ENCODE measurements at places on chromosomes 7 and 10. TPM values are rescaled to one million over a fixed set of nuclear protein-coding genes. Genes with fewer than 3 reads are reported as not detected.

- no peaks in the 10 kb centered on the region for H3K4me1 ChIP-seq
- no peaks in the 10 kb centered on the region for H3K36me3 ChIP-seq
- DNase-seq, result no peak
- H3K27ac ChIP-seq, result no peak overlapping the region
Measured at GRCh38 chr7:68729371-68729770, 868.9 kb upstream of the AUTS2 start.

The PIP gene
- total RNA-seq, result not detected

The OR2A14 gene
- total RNA-seq, result not detected

The LRGUK gene
- total RNA-seq, result 0.57 TPM

DNA sequence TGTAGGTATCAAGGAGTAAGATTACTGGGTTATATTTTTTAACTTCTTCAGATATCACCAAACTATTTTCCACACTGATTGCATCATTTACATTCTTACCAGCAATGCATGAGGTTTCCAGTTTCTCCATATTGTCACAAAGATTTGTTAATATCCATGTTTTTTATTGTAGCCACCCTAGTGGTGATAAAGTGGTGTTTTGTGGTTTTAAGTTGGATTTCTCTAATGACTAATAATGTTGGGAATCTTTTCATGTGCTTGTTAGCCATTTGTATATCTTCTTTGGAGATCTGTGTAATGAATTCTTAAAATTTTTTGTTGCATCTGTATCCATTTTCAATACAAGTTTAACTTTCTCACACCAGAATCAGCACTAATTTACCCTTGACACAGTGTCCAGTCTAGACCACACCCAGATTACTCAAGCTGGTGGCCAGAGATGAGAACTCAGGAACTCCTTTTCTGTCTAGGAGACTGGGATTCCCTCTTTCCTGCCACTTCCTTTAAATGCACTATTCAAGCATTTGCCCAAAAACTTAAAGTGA lies 67.0 kb upstream of the PLXDC2 start:
- H3K4me1 ChIP-seq, result no peaks in the 10 kb centered on the region
- H3K27me3 ChIP-seq, result no peaks in the 10 kb centered on the region
- no peak overlapping the region for H3K27ac ChIP-seq
- DNase-seq, result no peak

DNA sequence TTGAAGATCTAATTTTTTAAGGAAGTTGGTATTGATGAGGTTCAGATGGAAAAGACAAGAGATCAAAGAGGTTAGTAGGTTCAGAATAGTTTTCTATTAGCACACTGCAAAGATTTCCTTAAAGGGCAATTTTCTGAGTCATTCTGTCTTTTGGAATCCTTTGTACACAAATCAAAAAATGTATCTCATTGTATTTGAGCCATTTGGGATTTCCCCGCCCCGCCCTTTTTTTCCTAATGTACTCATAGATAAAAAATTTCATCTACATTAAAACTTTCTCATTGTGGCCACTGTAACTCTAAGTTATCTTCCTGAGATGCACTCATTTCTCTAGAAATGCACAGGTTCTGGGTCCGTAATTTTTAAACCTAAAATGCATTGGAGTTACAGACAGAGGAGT lies 12.1 kb downstream of the GIMAP6 start:
- no peaks in the 10 kb centered on the region for H3K27me3 ChIP-seq
- peak overlapping the region; percentile 86 for H3K27ac ChIP-seq
- H3K4me1 ChIP-seq, result peaks cover 22% of the 10 kb centered on the region
- no peaks in the 10 kb centered on the region for H3K36me3 ChIP-seq
- H3K4me3 ChIP-seq, result no peak overlapping the region

The SCART1 gene
- total RNA-seq, result 38.6 TPM

DNA sequence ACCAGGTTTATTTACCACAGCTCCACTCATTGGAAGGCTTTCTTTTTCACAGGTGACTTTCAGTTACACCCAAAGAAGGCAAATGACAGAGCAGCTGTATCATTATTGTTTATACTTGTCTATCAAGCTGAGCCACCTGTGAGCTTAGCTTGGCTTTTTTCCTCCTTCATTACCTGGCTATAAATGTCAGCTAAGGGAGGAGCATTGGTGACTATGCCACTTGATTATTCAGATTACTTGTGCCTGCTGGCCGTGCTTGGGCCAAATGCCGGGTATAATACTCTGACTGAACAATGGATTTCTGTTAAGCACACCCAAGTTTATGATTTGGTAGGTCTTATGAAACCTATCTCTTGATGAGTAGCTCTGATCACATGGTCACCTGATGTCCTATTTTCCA lies 9.9 kb upstream of the GNAT3 start:
- no peaks in the 10 kb centered on the region for H3K27me3 ChIP-seq
- DNase-seq, result no peak
- H3K27ac ChIP-seq, result no peak overlapping the region
- no peak overlapping the region for H3K4me3 ChIP-seq

The RAMP3 gene
- total RNA-seq, result 0.65 TPM

The UBE2H gene
- 84.2 TPM for total RNA-seq

DNA sequence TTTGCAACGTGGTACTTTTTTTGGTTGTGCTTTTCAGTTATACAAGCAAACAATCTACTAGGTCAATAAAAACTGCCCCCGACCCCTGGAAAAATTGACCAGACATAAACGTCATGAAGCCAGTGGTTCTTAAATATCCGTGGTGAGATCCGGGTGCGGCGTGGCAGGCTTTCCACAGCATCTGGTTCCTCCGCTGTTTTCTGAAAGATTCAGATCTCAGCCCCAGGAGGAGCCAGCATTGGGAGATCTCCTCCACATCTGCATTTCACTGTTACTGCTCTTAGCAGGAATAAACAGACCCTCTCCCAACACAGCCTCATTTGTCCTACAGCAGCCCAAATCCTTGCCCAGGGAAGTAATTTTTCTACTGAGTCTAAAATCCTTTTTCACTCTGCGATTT lies 664.3 kb upstream of the FOXK1 start:
- H3K27ac ChIP-seq, result no peak overlapping the region
- H3K27me3 ChIP-seq, result peaks cover 19% of the 10 kb centered on the region
- no peaks in the 10 kb centered on the region for H3K36me3 ChIP-seq
- no peak for DNase-seq
- H3K4me1 ChIP-seq, result no peaks in the 10 kb centered on the region
